ENCODE measurements at places on chromosomes 4 and X. TPM values are rescaled to one million over a fixed set of nuclear protein-coding genes. Genes with fewer than 3 reads are reported as not detected.

DNA sequence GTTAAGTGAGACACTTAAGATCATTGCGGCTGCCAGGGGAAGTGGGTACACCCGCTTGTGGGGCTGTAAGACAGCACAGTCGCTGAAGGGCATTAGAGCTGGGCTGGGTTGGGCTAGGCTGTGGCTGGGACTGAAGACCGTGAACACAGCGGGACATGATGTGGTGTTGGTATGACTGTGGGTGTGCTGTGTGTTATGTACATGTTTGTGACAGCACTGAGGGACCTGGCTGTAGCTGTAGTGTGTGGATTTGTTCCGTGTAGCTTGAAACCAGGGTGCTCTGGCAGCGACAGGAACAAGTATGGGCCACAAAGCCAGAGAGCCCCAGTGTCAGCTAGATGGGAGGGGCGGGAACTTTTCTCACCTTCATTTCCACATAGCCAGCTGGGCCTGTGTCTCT is 82.1 kb downstream of the NHSL2 start:
- DNase-seq = no peak

DNA sequence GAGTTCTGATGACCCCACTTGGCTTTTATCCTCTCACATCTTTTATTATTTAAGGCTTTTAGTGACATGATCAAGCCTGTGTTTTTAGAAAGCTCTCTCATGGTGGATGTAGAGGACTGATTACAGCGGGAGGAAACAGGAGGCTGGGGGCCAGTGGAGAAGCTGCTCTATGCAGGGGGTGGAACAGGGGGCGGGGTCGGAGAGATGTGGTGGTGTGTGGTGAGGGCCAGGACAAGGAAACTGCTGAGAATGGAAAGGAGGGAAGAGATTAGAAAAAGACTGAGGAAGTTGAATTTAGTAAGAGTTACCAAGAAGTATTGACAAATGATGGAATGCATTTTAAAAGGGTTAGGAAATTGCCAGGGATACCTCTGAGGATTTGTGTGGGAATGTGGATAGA is 292.2 kb downstream of the ZIC3 start:
- no peak for DNase-seq

DNA sequence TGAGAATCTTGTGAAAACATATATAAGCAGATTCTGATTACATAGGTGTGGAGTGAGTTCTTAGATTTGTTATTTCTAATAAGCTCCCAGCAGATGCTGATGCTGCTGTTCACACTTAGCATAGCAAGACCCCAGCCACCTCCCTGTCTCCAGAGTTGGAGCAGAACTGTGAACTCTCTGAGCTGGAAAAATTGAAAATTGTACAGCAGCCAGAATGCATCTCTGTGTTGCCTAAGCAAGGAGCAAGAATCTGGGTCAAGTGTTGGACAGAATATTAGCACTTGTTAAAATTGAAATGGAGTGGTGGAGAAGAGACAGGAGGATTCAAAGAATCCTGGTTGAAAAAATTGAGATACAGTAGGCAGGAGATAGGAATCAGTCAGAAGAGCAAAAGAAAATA is 146.6 kb upstream of the FAM47C start:
- peak; percentile 21 for DNase-seq

GRCh38 chr4:176306837-176307665 is 12.7 kb upstream of the SPCS3 start:
- DNase-seq = no peak

- no peak for DNase-seq
Observed at GRCh38 chrX:50913520-50913919, 3.0 kb downstream of the BMP15 start.

GRCh38 chrX:51893931-51894696 is 691 bp downstream of the MAGED1 start:
- DNase-seq = peak; percentile 43

DNA sequence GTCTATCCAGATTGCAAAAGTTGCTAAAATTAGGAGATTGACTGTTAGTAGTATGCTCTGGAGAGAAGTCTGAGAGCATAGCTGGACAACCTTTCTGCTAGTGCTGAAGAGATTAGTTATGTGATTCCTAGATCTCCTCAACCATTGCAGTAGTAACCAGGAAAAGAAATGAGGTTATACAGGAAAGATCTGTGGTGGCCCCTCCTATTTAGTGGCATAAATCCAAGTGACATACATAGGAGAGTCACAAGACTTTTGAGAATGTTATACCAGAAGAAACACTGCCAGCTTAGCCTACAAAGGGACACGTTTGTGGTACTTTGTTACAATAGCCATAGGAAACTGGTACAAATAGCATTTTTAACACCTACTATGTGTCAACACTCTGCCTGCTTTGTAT is 105.2 kb downstream of the ATP10D start:
- no peak for DNase-seq

- no peak for DNase-seq
Observed at GRCh38 chr4:82679531-82679930, 117.7 kb upstream of the TMEM150C start.

- no peak for DNase-seq
Observed at GRCh38 chrX:56757327-56757726, 28.3 kb downstream of the NBDY start.

- DNase-seq = peak; percentile 6
Observed at GRCh38 chr4:122450847-122451246, 5.7 kb downstream of the IL2 start.

GRCh38 chrX:136198010-136198409 is 50.7 kb downstream of the FHL1 start:
- no peak for DNase-seq

DNA sequence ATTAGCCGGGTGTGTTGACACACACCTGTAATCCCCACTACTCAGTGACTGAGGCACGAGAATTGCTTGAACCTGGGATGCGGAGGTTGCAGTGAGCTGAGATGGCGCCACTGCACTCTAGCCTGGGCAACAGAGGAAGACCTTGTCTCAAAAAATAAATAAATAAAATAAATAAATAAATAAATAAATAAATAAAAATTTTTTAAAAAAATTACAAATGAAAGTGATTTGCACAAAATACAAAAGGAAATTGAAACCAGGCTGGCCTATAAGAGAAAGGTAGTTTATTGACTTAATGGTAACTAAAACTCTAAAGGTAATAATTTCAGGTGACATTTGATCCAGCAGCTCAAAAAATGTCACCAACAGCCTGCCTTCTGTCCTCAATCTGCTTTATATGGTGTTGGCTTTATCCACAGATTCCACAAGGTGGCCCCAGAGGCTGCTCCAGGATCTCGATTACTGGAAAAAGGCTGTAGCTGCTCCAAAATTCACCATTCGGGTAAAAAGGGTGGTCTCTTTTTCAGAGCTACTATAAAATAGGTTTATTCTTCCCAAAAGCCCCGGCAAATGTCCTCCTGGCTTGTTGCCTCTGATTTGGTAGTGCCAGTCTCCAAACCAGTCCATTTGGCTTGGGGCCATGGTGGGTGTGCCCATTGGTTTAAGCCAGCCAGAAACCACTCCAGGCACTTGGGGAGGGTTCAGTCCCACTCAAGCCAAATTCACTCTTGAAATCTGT is 61.4 kb upstream of the TRIM2 start:
- peak; percentile 88 for DNase-seq

GRCh38 chrX:123475068-123475724 is 257.7 kb downstream of the THOC2 start:
- DNase-seq = no peak

DNA sequence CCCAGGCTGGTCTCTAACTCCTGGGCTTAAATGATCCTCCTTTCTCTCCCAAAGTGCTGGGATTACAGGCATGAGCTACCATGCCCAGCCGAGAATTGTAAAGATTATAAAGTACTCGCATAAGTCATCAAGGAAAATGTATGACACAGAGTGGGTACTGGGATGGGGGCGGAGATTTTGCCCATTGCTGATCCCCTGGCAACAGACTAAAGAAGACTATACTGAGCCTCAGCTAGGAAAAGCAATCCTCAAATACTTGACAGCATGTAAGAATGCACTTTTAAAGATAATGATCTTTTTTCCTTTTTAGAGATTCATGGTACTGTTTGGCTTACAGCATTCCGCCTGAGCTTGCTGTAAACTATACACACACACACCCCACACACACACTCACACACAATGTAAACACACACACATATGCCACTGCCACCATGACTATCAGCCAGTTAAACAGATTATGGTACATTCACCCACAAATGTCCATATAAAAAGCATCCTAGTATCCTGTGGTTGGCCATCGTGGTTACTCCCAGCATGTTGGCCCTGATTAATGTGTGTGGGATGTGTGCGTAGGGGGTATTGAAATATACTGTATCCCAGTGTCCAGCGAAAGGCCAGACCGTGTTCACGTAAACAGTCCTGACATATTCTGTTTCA is 113.0 kb downstream of the AMELX start:
- no peak for DNase-seq

DNA sequence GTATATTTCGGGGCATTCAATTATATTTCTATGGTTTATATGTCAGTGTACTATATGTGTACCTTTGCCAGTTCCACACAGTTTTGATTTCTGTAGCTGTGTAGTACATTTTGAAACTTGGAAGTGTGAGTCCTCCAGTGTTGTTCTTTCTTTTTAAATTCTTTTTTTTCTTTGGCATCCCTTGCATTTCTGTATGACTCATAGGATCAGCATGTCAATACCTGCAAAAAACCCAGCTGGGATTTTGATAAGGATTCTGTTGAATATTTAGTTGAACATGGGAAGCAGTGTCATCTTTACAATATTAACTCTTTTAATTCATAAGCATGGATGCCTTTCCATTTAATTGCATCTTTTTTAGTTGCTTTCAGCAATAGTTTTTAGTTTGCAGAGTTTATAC is 100.0 kb downstream of the SH3BGRL start:
- DNase-seq = no peak

GRCh38 chr4:168694667-168695066 is 197.8 kb downstream of the PALLD start:
- no peak for DNase-seq

GRCh38 chr4:37802068-37802666 is 24.3 kb upstream of the PGM2 start:
- peak; percentile 83 for DNase-seq

DNA sequence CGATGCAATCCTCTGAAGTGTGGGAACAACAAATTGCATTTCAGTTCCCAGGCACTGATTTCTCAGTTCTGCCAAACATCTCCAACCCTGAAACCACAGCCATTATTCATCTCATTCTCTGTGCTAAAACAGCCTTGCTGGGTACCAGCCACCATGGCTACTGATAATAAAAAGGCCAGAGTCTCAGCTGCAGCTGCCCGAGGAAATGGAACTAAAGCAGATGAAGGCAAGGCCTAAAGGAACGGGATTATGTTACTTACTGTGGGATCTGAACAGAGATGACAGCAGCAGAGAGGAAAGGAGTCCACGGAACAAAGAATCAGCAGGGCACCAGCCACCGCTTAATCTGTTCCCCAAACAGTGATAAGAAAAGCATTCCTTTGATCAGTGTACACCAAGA is 155.7 kb downstream of the PAPSS1 start:
- DNase-seq = no peak

DNA sequence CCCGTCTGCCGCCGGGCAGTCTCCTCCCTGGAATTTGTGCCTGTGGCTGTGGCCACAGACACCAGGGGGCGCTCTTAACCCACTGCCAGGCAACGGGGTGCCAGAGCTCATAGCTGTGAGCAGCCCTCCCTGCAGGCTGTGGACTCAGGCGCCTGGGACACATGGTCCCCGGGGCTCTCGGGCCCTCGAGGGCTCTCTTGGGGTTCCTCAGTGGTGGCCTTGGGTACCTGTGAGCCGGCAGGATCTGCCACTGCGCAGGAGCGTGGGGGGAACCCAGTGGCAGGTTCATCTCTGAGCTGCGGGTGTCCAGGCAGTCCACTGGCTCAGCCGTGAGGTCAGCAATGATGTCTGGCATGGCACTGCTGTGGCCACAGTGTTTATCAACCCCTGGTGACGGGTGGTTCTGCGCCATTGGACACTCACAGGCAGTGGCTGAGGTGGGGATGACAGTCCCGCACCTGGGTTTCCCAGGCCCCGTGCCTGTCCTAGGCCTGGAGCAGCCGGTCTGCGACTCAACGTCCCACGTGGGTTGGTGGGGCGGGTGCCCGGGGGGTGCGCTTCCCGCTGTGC is 37.2 kb downstream of the PCGF3 start:
- DNase-seq = peak; percentile 79

DNA sequence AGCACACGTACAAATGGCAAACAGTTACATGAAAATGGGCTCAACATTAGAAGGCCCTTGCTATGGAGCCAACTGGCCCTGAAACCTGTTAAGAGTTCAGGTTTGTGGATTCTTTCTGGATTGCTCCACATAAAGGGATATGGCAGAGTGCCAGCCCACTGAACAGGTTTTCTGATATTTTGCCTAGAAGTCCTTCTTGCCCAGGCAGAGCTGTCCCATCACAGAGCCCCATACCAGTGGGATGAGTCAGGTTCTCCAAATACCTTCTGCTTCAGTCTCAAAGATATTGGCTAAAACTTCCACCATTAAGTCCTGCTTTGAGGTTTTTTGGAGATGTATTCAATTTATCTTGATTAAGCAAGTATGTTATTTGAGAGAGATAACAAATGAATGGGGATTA is 146.8 kb upstream of the IL1RAPL2 start:
- no peak for DNase-seq

Gene MAGEA12
- not detected for total RNA-seq

Gene MAGEC3
- total RNA-seq = not detected

Gene ABCE1
- total RNA-seq = 145 TPM

Gene FAM241A
- 0.12 TPM for total RNA-seq

Gene PITX2
- total RNA-seq = not detected

Gene RGN
- not detected for total RNA-seq

Gene PCDH18
- 3.4 TPM for total RNA-seq

Gene PRAF2
- total RNA-seq = 10.8 TPM

Gene CENPVL1
- total RNA-seq = not detected

Gene BST1
- total RNA-seq = 0.80 TPM

Gene UBE2D3
- 460 TPM for total RNA-seq

Gene GYPA
- total RNA-seq = not detected

Gene P2RY10
- total RNA-seq = not detected

Gene EDA
- 1.6 TPM for total RNA-seq

Gene POU4F2
- not detected for total RNA-seq

Gene AFM
- not detected for total RNA-seq

Gene USP17L29
- total RNA-seq = not detected

Gene ZIC3
- not detected for total RNA-seq

Gene CCDC120
- 0.98 TPM for total RNA-seq

Gene HMGN5
- not detected for total RNA-seq

Gene DCAF12L2
- total RNA-seq = not detected

Gene NAA11
- total RNA-seq = not detected

Gene TCEANC
- total RNA-seq = 2.3 TPM

Gene TMPRSS11B
- not detected for total RNA-seq

Gene MRPL1
- total RNA-seq = 51.7 TPM
